Osteoblast (primary cell): ENCODE measurements at places on chromosomes 7 and 10. TPM values are rescaled to one million over a fixed set of nuclear protein-coding genes. Genes with fewer than 3 reads are reported as not detected.

Gene GNAT3
- not detected in 2 replicates for total RNA-seq

Gene MSS51
- 2.2 and 2.4 TPM in 2 replicates for total RNA-seq

Gene ADGRA1
- not detected in 2 replicates for total RNA-seq

Gene CALML5
- total RNA-seq = not detected in 2 replicates

Gene TFAM
- 18.8 and 19.7 TPM in 2 replicates for total RNA-seq

Gene KLF14
- total RNA-seq = not detected in 2 replicates

Gene TRIM4
- total RNA-seq = 26.4 and 29.5 TPM in 2 replicates

GRCh38 chr7:50695026-50695425, 87.7 kb downstream of the GRB10 start:
- no peaks in the 10 kb centered on the region for H3K27me3 ChIP-seq
- H3K27ac ChIP-seq = no peak overlapping the region
- H3K4me1 ChIP-seq = no peaks in the 10 kb centered on the region
- DNase-seq = no peak
- no peaks in the 10 kb centered on the region for H3K36me3 ChIP-seq
- H3K4me3 ChIP-seq = no peak overlapping the region

DNA sequence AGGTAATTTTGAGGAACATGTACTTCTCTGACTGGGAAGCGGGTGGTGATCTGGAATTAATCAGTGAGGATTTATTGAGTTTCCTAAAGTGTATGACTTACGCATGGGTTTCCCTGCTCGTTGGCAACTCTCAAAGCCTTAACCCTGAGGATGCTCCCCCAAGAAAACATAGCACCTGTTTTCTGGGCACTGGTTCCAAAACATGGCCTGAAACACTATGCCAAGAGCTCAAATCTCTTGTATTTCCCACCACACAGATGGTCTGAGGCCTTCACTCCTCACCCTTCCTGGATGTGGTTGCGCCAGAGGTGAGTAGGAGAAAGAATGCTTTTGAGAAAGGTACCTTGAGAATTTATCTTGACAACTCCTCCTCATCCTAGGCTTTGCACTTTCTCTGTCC, 250.4 kb downstream of the FZD1 start:
- H3K27me3 ChIP-seq = no peaks in the 10 kb centered on the region
- H3K4me1 ChIP-seq = peaks cover 9% of the 10 kb centered on the region
- no peak overlapping the region for H3K4me3 ChIP-seq
- H3K36me3 ChIP-seq = no peaks in the 10 kb centered on the region
- no peak for DNase-seq

DNA sequence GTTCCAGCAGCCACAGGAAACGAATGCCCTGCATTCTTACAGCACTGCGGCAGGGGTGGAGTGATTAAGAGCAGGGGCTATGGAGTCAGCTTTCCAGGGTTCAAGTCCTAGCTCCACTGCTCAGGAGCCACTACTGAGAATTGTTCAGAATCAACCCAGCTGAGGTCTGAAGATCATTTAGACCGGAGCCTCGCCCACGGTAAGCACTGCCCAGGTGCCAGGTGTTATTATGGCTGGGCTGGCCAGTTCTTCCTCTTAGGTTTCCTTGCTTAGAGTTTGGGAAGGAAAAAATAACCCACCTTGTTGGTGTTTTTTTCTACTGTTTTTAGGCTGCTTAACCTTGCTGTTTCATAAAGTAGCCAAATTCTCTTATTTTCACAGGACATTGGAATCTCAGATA, 4.8 kb upstream of the FIGNL1 start:
- H3K36me3 ChIP-seq = no peaks in the 10 kb centered on the region
- H3K27ac ChIP-seq = no peak overlapping the region
- no peak for DNase-seq
- H3K4me3 ChIP-seq = no peak overlapping the region
- peaks cover 19% of the 10 kb centered on the region for H3K27me3 ChIP-seq

DNA sequence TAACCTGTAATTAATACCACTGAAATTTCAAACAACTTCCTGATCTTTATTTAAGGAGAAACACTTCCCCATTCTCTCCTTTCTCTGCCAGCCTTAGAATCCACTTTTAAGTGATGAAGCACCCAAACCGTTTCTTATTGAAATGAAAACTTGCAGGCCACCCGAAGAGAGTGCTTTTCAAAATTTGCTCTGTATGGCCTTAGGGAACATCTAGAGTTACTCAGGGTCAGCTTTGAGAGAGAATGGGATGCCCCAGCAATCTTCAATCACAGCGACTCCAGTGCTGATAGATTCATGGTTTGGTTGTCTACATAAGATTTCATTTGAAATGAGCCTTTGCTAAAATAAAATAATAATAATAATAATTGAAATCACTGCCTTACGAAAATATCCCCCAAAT, 323.1 kb downstream of the PCLO start:
- no peaks in the 10 kb centered on the region for H3K36me3 ChIP-seq
- no peak overlapping the region for H3K4me3 ChIP-seq
- no peak overlapping the region for H3K27ac ChIP-seq

DNA sequence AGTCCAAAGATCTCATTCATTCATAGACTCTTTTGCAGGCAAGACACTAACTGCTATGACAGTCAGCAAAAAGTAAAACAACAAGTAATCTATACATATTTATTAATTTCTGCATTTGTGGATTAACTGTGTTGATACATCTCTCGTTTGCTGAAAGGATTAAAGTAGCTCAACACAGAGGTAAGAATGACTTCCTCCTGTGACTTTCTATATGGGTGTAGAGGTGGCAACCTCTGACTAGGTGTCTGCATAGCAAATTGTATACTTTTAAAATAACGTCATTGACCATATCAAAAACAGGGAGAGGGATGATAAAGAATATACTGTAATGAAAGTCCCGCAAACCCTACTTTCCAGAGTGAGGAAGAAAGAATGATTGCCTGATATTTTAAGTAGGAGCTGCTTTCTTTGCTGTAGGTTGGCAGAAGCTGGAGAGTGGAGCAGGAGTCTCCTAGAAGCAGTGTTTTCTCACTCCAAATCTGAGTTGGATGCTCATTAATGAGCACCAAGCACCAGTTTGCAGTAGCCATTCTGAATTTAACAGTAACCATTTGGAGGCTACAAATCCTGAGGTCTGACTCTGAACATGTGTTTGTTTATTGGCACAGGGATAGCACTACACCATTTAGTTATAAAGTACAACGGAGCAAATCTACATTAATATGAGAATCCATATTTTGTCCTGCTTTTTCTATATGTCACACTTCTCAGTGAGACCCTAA, 9.2 kb upstream of the LRRN3 start:
- H3K27ac ChIP-seq = no peak overlapping the region
- no peaks in the 10 kb centered on the region for H3K27me3 ChIP-seq
- DNase-seq = no peak
- no peaks in the 10 kb centered on the region for H3K36me3 ChIP-seq
- H3K4me3 ChIP-seq = no peak overlapping the region
- H3K4me1 ChIP-seq = peaks cover 8% of the 10 kb centered on the region

GRCh38 chr10:35184527-35185171, 58.0 kb downstream of the CREM start:
- no peak overlapping the region for H3K27ac ChIP-seq
- H3K36me3 ChIP-seq = no peaks in the 10 kb centered on the region
- H3K27me3 ChIP-seq = no peaks in the 10 kb centered on the region
- no peak overlapping the region for H3K4me3 ChIP-seq

- no peak overlapping the region for H3K27ac ChIP-seq
- H3K27me3 ChIP-seq = no peaks in the 10 kb centered on the region
- H3K36me3 ChIP-seq = no peaks in the 10 kb centered on the region
- H3K4me1 ChIP-seq = peaks cover 8% of the 10 kb centered on the region
- DNase-seq = peak; percentile 97
- no peak overlapping the region for H3K4me3 ChIP-seq
Observed at GRCh38 chr10:103244666-103245271, 918 bp upstream of the RPEL1 start.

DNA sequence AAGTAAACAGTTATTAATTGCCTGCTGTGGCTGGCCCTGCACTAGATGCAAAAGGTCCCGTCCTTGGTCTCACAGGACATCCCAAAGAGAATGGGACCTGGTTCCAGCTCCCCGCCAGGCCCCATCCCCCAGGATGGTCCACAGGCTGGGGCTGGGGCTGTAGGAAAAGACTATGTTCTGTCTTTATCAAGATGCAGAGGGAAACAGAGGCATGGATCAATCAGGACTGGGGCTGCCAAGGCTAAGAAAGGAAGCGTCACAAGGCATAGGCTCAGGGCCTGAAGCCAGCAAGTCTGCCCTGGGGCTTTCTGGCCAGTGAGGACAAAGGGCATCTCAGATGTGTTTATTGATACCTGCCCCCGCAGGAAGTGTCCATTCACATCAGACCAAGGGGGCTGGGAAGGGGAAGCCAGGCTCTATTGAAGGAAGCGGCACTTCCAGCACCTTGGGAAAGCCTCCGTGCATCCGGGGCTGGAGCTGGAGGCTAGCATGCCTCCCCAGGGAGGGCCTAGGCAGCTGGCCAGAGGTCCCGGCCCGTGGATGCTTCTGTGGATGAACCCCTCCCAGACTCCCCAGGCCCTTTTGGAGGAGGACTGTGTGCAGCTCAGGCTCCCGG, 5.8 kb downstream of the VSIR start:
- DNase-seq = peak; percentile 91
- H3K27ac ChIP-seq = peak overlapping the region; percentile 96
- peak overlapping the region; percentile 5 for H3K4me3 ChIP-seq
- no peaks in the 10 kb centered on the region for H3K36me3 ChIP-seq

- peak; percentile 51 for DNase-seq
- H3K27ac ChIP-seq = peak overlapping the region; percentile 43
Observed at GRCh38 chr10:61882621-61883370, 18.7 kb upstream of the ARID5B start.

GRCh38 chr7:139725858-139726484, 51.8 kb downstream of the HIPK2 start:
- DNase-seq = no peak
- no peaks in the 10 kb centered on the region for H3K36me3 ChIP-seq
- peaks cover 71% of the 10 kb centered on the region for H3K4me1 ChIP-seq
- H3K4me3 ChIP-seq = no peak overlapping the region
- H3K27ac ChIP-seq = peak overlapping the region; percentile 81
- H3K27me3 ChIP-seq = no peaks in the 10 kb centered on the region

DNA sequence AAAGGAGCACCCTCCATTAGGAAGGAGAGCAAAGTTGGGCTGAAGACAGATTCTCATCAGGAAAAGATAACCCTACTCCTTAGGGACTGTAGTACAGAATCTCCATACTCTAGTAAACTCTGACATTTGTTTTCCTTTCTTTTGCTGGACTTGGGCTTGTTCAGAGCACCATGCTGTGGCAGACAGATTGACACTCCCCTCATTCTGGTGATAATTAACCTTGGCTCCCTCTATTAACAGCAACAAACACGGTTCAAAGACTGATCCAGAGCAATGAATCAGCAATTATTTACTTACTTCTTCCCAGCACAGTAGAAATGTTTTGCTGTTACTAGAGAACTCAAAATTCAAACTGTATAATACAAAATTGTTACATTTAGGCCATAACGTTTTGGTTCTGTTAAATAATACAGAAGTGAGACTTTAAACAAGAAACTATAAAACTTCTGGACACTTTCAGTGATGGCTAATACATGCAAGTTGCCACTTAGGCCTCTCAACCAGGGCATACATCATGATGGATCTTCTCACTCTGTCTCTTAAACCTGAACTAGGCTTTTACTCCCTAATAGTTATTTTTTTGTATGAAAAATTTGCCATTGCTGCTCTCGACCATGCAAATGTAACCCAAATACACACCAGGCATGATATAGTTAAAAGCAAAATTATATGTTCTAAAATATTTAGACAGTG, 639.0 kb downstream of the IPMK start:
- H3K4me3 ChIP-seq = no peak overlapping the region
- H3K4me1 ChIP-seq = no peaks in the 10 kb centered on the region
- no peak overlapping the region for H3K27ac ChIP-seq
- H3K27me3 ChIP-seq = no peaks in the 10 kb centered on the region
- DNase-seq = no peak

GRCh38 chr7:91720260-91720937, 160.1 kb downstream of the MTERF1 start:
- no peak for DNase-seq
- no peak overlapping the region for H3K4me3 ChIP-seq
- H3K36me3 ChIP-seq = no peaks in the 10 kb centered on the region
- H3K27ac ChIP-seq = no peak overlapping the region
- no peaks in the 10 kb centered on the region for H3K27me3 ChIP-seq

DNA sequence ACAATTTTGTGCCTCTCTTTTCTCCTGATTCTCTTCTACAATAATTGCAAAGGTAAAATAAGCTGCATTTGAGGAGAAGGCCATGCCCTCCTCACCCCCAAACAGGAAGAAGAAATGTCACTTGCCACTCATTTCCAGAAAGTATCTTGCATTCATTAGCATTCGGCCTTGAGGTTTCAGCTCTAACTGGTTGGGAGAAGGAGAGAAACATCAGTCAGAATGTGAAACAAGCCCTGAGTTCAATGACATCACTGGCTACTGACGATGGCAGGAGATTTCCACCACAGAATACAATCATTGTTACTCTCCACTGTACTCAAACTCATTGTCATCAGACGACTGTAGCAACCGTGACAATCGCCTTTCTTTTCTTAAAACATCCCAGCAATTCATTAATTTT, 72.8 kb downstream of the PRKCQ start:
- DNase-seq = no peak
- no peaks in the 10 kb centered on the region for H3K27me3 ChIP-seq
- H3K27ac ChIP-seq = no peak overlapping the region
- H3K36me3 ChIP-seq = no peaks in the 10 kb centered on the region
- no peak overlapping the region for H3K4me3 ChIP-seq

GRCh38 chr10:21100190-21100589, 203.1 kb upstream of the NEBL start:
- no peak overlapping the region for H3K4me3 ChIP-seq
- no peak overlapping the region for H3K27ac ChIP-seq
- no peaks in the 10 kb centered on the region for H3K4me1 ChIP-seq
- H3K36me3 ChIP-seq = no peaks in the 10 kb centered on the region

- no peak overlapping the region for H3K27ac ChIP-seq
- H3K4me1 ChIP-seq = peaks cover 17% of the 10 kb centered on the region
- H3K36me3 ChIP-seq = peaks cover 4% of the 10 kb centered on the region
- no peak for DNase-seq
- H3K27me3 ChIP-seq = no peaks in the 10 kb centered on the region
Observed at GRCh38 chr7:66359656-66360211, 154.6 kb downstream of the TPST1 start.

DNA sequence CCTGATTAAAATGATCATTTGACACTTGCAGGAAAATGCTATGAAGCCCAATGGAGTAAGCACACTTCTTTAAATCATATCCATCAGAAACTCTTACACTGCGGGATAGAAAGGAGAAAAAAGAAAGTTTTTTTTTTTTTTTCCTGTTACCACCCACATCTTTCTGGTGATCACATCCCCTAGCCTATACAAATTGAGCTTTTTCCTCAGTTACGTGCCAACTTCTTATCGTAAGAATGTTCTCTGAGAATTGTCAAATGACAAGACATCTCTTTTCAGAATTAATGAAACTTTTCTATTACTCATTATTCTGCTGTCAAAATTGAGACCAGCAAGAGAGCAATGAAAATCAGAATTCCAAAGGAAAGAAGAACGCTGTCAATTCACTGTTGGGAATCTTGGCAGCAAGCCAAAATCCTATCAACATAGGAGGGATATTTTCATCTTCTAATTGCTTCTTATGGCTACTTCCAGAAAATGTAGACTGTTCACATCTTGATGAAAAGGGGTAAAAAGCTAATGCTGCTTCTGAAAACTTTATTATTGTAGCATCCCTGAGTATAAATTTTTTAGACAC, 179.5 kb downstream of the ADAM12 start:
- DNase-seq = peak; percentile 86
- peaks cover 63% of the 10 kb centered on the region for H3K4me1 ChIP-seq
- peaks cover 12% of the 10 kb centered on the region for H3K36me3 ChIP-seq
- no peak overlapping the region for H3K4me3 ChIP-seq
